Stimulated activated CD8-positive, alpha-beta memory T cell treated with anti-CD3 and anti-CD28 coated beads, Interleukin-4, amount 100 ng/mL, for 1 hour (primary cell): ENCODE measurements at places on chromosomes 11 and 22.

DNA sequence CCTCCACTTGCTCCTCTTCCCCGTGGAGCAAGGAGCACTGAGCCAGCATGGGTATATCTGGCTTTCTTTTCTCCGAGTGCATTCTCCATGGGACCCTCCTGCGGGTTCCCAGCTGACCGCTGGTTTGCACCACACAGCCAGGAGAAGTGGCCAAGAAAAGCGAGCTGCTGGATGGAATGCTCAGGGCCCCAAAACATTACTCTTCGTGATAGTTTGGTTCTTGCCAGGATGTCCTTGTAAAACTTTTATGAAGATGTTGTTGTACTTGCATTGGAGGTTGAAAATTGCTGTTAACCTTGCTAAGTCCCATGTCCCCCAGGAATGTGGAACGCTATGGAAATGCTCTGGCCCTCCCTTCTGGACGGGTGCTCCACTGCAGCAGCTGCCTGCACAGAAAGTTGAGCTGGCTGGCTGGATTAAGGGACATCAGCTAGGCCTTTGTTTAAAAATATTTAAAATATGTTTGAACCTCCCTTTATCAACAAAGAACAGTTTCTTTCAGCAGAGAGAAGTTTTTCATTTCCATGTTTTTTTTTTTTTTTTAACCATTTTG lies 68.7 kb downstream of the ZNRF3 start:
- DNase-seq = no peak

DNA sequence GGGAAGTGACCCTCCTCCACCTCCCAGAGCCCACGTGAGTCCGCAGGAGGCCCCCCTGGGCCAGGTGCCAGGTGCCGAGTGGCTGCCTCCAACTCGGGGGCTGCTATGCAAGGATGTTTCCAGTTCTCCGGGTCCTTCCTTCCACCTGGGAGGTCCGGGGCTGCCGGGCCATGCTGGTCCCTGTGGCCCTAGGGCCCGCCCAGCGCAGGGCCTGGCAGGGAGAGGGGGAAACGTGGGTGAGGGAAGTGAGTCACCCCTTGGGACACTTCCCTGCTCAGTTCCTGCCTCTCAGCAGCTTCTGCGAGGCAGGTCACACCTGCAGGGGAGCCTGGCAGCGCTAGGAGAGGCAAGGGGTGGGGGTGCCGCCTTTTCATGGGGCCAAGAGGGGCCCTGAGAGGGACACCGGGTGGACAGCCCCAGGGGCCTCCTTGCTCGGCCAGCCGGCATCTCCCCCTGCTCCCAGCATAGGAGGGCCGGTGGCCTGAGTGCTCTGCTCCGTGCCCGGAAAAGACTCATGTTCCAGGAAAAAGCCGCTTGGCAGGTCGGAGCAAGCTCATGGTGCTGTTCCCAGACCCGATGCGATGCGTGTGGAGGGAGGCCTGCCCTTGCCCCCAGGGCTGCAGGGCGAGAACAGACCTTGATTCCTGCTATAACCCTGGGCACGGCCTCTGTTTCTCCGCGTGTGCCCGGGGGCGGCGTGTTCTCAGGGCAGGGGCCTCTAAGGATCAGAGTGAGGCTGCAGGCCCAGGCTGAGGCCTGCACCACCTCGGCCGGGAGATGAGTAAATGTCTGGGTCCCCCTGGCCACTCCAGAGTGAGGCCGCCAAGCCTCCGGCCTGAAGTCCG lies 30.3 kb upstream of the WNT7B start:
- DNase-seq = no peak

GRCh38 chr11:42074306-42074705 lies 614.9 kb upstream of the LRRC4C start:
- DNase-seq = no peak

GRCh38 chr11:31303644-31304180 lies 65.8 kb downstream of the DCDC1 start:
- DNase-seq = no peak

GRCh38 chr11:65376138-65376713 lies 6.2 kb downstream of the SLC25A45 start:
- DNase-seq = no peak

DNA sequence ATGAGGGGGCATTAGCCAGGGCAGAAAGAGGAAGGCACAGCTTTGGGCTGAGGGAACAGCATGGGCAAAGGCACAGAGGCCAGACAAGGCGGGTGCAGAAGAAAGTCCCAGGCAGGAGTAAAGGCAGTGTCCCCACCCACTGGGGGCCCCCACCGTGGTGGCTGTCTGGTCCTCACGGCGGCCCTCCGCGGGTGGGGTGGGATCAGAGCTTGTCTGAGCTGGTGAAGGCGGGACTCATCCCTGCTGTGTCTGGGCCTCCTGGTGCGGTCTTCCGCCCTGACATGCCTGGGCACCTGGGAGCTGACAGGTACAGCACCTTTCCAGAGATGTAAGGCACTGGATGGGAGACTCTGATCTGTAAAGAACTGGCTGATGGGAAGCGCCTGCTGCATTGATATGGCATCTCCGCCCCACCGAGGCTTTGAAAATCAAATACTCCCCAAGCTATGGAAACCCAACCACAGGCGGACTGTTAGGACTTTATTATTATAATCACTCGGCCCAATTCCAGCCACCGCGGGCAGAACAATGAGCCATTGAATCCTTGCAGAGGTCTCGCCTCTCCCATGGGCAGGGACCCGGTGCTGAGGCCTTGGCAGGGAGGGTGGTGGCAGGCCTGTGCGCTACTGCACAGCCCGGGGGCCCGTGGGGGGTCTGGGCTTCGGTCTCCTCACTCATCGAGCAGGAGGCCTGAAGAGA lies 14.2 kb upstream of the GNB1L start:
- DNase-seq = no peak

DNA sequence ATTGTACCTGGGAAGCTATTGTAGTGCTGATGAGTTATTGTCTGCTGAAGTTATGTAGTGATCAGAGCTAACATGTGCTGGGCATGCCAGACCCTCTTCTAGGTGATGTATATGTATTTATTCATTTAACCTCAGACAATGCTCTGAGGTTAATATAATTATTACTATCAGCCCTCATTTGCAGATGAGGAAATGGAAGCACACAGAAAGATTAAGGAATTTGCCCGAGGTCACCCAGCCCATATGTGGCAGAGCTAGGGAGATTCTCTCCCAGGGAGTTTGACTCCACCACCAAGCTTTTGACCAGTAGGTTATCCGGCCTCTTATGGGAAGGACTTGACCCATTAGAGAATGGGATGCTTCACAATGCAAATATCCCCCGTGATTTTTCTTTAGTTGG lies 114.2 kb upstream of the NAV2 start:
- no peak for DNase-seq

GRCh38 chr11:133679896-133680295 lies 147.6 kb upstream of the OPCML start:
- no peak for DNase-seq

- no peak for DNase-seq
These were observed 11.8 kb upstream of the PLAAT2 start for GRCh38 chr11:63574856-63575602.

DNA sequence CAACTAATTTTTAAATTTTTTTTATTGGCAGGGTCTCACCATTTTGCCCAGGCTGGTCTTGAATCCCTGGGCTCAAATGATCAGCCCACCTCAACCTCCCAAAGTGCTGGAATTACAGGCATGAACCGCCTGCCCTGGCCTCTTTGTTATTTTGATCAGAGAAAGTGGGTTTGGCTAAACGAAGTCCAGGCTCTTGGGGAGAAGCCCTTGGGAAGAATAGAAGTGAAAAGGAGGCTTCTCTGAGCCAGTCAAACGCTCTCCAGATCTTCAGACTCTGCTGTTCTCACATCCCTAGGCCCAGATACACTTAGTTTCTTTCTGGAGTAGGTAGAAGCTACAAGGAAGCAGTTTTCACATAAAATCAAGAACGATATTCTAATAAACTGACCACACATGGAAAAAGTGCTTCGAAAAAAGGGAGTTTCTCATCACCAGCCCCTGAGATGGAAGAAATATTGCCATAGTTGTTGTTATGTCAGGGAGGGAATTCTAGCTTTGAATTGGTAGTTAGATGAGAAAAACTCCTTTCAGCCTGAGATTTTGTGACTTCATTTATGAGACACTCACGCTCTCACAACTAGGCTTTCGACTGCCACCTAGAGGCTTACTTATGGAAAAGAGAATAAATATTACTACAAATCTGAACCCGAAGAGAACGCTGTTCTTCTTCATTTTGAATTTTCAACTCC lies 41.7 kb upstream of the AQP11 start:
- DNase-seq = peak; percentile 4

DNA sequence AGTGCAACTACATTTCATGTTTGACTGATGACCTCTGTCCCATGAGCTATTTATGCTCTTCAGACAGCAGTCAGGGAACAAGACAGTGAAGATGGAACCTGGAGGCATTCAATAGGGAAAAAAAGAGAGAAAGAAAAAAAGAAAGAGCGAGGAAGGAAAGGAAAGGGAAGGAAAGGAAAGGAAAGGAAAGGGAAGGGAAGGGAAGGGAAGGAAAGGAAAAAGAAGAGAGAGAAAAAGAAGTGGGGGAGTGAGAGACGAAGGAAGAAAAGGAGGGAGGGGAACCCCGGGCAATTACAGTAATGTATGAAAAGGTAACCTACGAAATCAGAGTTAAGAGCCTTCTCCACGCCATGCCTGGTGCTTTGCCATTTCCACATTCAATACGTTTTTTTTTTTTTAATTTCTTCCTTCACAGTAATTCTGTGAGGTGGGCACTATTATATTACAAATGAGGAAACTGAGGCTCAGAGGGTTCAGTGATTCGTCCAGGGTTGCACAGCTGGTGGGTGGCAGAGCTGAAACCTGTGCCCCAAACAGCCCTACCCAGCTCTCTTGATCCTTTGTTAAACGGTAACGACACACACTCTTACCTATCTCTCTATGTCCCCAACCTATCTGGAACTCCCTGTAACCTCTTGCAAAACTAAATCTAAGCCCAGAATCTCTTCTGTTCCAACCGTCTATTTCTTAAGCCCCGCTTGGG lies 39.3 kb downstream of the ETS1 start:
- DNase-seq = no peak
